Cerebellum (tissue), 4 donors: ENCODE measurements at places on chromosomes 13 and 19. TPM values are rescaled to one million over a fixed set of nuclear protein-coding genes. Genes with fewer than 3 reads are reported as not detected.

DNA sequence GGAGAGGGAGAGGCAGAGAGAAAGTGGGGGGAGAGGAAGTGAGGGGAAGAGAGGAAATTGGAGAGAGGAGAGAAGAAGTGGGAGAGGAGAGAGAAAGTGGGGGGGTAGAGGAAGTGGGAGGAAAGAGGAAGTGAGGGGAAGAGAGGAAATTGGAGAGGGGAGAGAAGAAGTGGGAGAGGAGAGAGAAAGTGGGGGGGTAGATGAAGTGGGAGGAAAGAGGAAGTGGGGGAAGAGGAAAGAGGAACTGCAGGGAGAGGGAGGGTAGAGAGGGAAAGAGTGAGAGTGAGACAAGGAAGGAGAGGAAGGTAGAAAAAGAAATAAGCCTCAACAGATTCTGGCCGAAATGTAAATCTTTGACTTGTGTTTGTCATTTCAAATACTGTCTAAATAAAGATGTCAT, 146.6 kb downstream of the KLF12 start:
- DNase-seq: no peak

GRCh38 chr19:56838024-56838908, 2.3 kb downstream of the PEG3 start:
- DNase-seq: peak; percentile 68

Gene FIZ1
- total RNA-seq: 2.2 TPM

GRCh38 chr13:102772042-102772425, 1.6 kb downstream of the TEX30 start:
- DNase-seq: no peak

DNA sequence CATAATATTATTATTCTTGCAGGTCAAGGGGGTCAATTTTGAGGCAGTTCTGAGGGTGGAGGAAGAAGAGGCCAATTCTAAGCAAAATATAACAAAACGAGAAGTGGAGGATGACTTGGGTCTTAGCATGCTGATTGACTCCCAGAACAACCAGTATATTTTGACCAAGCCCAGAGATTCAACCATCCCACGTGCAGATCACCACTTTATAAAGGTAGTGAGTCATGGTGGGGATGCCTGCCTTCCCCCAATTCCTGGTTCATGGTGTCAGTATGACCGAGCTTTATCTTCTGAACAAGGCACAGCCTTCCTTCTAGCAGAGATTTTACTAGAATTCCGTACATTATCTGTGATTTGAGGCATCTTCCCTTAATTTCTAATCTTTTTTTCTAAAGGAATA, 9.4 kb upstream of the DCUN1D2 start:
- DNase-seq: no peak

GRCh38 chr19:28422791-28423650, 789.9 kb downstream of the UQCRFS1 start:
- DNase-seq: no peak

DNA sequence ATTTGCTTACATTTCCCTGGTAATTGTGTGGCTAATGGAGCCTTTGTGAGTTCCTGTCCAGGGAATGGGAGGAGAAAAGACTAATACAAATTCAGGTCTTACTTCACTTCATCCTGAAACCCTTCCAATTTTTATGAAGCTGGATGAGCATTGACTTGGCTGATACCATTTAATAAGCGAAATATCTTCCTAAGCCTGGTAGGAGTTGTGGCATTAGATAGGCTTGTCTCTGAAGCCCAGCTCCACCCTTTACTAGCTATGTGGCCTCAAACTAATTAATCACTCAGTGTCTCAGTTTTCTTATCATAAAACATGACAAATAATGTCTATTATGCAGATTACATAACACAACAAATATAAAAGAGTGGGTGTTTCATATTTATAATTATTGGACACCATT, 106.3 kb downstream of the FGF9 start:
- no peak for DNase-seq

DNA sequence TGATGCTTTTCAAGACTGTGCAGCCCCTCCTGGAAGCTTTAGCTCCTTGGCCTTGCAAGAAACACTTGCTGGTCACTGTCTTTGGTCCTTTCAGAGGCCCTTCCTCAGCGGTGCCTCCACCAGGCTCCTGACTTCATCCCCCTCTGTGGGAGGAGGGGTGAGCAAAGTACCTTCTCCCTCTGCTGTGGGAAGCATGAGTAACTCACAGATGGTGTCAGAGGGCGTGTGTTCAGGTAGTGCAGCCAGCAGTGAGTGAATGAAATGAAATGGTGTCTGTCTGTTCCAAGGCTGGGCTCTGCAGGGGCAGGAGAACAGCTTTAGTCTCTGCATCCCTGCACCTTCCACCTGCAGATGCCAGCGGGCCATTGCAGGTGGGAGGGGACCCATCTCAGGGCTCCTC, 102.9 kb downstream of the SHISA2 start:
- peak; percentile 38 for DNase-seq

DNA sequence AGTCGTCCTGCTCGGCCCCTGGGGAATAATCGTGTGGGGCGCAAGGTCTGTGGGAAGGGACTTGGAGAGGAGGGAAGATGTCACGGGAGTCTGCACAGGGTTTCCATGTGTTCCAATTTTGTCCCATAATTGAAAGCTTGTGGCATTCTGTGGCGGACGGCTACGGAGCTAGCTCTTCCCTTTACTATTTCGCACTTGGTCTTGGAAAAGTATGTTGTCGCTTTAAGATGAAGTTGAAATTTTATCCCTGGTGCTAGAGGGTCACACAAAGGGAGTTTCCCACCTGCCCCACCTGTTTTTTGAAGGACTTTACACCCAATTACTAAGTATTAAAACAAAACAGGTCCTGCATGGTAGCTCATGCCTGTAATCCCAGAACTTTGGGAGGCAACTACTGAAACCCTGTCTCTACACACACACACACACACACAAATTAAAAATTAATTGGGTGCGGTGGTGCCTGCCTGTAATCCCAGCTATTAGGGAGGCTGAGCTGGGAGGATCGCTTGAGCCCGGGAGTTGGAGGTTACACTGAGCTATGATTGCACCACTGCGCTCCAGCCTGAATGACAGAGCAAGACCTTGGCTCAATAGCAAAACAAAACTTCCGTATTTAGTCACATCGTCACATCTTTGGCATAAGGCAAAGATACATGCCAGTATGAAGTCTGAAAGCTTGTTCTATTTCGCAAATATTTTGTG, 967 bp upstream of the TPT1 start:
- DNase-seq: no peak

Gene FLT1
- 14.6 TPM for total RNA-seq

- no peak for DNase-seq
These were observed 816.2 kb upstream of the ATXN8OS start for GRCh38 chr13:69291292-69291906.

Gene PGLYRP2
- total RNA-seq: not detected

Gene C1QTNF9
- total RNA-seq: not detected

DNA sequence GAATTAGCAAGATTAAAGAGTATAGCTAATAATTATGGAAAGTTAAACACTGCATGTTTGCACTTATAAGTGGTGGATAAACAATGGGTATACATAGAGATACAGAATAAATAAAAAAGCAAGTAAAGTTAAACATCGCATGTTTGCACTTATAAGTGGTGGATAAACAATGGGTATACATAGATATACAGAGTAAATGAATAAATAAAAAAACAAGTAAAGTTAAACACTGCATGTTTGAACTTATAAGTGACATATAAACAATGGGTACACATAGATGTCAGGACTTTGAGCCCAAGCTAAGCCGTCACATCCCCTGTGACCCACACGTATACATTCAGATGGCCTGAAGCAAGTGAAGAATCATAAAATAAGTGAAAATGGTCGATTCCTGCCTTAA, 1533.3 kb upstream of the SPRY2 start:
- no peak for DNase-seq

Gene ZNF320
- 34.3 TPM for total RNA-seq

Gene SOHLH2
- total RNA-seq: 0.36 TPM

GRCh38 chr19:41903193-41903953, 20.4 kb downstream of the ARHGEF1 start:
- DNase-seq: no peak

Gene COG6
- total RNA-seq: 54.7 TPM

- no peak for DNase-seq
These were observed 24.4 kb downstream of the MARK4 start for GRCh38 chr19:45275370-45275971.

GRCh38 chr19:15231271-15231670, 977 bp downstream of the EPHX3 start:
- DNase-seq: no peak

Gene ZNF584
- 18.9 TPM for total RNA-seq

Gene GJB2
- 3.6 TPM for total RNA-seq

GRCh38 chr19:19417628-19418245, 12.3 kb downstream of the GATAD2A start:
- no peak for DNase-seq
